ENCODE measurements at places on chromosomes 1 and 21.

DNA sequence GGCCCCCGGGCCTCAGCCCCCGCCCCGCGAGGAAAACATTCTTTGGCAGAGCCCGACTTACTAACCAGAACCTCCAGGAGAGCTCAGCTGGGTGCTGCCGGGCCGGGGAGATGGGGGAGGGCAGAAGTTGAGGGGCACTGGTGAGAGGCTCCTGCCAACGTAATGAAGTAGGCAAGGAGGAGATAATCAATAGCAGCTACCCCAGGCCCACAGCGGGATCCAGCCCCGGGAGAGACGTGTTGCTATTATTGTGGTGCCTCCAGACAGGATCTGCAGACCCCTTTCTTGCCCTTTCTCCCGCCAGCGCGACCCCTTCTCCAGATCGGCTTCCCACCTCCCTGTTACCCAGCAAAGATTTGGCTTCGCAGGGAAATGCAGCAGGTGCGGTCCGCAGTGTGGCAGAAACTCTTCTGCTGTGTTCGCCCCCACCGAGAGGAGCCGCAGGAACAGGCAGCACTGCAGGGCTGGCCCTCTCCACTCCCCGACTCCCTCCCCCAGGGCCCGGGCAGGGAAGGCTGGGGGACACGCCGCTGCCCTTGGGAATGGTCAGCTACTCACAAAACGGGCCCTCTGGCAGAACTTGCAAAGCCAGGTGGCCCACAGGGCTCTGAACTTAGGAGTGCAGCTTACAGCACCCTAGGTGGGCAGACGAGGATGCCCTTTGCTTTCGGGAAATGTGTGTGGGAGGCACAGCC lies 1.5 kb upstream of the KCNA2 start:
- peak; percentile 6 for DNase-seq

DNA sequence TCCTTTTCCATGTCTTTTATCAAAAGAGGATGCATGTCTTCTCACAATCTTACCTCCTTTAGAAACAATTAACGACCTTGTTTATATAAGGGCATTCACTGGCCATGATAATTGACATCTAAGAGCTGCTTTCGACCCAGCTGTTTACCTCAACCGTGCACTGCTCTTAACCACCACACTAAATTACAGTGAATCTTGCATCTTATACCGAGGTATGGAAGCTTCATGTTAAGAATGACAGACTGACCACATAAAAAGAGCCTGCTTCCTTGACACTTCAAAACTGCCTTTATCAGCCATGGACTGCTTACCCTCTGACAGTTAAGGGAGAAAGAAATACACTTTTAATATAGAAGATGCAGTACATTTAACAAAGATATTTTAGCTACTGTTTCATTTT lies 301.7 kb upstream of the LYPLAL1 start:
- DNase-seq = no peak

DNA sequence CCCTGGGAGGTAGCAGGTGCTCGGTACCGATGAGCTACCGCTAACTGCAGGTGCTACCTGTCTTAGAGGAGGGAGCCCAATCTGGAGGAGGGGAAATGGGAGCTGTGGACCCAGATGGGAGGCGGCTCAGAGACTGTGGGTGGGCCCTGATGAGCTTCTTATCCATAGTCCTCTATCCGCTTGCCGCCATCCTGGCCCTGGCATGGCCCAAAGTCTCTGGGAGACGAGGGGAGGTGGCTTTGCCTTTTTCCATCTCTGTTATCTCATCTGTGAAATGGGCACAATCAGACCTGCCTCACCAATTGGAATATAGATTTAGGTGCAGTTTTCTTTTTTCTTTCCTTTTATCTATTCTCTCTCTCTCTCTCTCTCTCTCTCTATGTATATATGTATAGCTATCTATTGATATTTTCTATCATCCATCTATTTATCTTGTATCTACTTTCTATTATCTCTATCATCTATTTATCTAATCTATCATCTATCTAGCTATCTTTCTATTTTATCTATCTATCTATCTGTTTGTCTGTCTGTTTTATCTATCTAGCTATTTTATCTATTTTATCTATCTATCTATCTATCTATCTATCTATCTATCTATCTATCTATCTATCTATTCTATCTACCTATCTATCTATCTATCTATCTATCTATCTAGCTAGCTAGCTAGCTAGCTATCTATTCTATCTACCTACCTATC lies 16.5 kb downstream of the TNFRSF1B start:
- DNase-seq = no peak

DNA sequence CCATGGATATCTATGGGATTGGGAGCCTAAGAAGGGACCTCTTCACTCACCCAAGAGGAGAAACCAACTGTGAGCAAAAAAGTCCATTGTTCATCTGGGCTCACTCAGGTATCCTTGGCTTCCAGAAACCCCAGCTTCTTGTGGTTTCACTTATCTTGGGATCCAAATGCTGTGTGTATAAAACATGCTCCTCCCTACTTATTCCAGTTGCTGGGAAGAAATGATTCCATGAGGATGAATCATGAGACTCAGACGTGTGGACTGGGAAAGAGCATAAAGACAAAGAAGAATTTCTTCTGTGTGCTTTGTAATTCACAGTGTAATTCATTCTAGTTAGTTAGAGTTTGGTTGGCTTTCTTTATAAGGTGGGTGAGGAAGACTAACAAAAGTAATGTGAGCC lies 283.7 kb downstream of the ZNF648 start:
- no peak for DNase-seq

DNA sequence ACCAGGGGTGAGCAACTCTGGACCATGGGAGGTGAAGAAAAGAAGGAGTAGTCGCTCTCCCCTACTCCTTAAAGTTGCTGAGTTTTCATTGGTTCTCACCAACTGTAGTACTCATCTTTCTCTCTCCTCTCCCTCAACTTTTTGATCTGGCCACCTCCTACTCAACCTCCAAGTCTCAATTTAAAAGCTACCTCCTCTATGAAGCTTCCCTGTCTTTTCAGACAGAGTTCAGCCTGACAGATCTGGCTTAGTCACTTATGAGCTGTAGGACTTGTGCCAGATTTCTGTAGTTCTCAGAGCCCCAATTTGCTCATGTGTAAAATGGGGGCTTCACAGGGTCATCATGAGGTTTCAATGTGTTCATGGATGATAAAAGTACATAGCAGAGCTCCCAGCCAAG lies 34.5 kb upstream of the HTR1D start:
- DNase-seq = no peak

DNA sequence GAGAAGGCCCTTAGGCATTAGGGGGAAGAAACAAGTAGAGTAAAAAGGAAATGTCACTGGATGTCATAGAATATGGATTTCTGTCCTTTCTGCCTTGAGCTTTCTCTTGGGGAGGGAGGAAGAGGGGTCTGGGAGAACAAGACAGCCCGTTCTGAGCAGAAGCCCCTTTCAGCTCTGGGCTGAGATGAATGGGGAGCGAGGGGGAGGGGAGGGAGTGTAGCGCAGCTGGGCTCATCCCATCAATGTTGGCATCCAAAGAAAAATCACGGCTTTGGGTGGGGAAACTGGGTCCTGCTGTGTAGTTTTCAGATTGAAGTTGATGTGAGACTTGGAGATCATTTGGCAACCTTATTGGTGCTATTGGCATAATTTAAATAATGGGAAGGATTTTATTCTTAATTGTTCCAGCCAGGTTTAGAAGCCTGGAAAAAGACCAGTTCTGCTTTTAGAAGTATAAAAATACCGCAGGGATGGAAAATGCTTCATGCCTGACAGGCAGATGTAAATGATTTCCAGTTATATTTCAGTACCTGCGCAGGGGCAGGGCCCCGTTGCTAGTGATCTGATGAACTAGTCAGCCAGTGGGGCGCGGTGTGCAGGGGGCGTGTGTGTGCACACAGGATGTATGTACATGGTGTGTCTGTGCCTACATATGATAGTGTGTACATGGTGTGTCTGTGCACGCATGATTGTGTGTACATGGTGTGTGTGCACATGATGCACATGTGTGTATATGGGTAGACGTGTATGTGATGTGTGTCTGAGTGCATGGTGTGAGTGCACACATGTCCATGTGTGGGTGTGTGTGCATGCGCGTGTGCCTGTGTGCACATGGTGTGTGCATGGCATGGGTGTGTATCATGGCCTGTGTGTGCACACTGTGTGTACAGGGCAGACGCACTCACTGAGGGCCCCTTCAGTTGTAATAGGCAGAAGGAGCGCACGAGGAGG lies 36.0 kb downstream of the ABCG1 start:
- no peak for DNase-seq

GRCh38 chr1:52567943-52568342 lies 15.1 kb upstream of the TUT4 start:
- no peak for DNase-seq

GRCh38 chr1:48555271-48555670 lies 83.3 kb upstream of the SPATA6 start:
- no peak for DNase-seq

DNA sequence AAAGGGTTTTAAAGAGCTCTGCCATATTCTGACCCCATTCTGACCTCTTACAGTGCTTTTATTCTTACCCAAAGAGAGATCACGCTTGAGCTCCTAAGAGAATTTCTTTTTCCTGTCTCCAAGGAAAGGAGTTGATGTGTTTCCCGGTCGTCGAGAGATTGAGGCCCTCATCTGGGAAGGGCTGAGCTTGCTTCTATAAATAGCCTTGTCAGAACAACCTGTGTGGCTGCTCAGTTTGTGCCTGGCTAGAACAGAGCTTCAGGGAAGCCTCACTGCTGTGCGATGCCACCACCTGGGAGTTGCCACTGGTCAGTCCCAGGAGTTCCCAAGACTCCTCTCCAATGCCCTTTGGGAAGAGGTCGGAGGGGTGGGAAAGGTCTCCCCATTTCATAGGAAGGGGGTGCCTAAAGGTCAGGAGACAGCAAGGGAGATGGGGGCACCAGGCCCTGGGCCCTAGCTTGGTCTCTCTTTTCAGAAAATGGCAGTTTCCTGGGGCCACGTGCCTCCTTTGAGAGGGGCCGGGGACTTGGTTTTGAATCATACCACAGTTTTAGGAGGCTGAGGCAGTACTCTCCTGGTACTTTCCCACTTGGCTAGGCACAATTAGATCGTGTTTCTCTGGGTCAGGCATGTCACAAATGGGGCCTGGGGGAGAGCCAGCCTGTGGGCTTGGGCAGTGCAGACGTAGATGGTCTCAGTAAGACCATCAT lies 52.1 kb downstream of the EIF2D start:
- DNase-seq = no peak

- DNase-seq = no peak
These were observed 214.2 kb upstream of the C1orf105 start for GRCh38 chr1:172206256-172206655.

Data from neuronal stem cell (in vitro differentiated cells).